ENCODE measurements at places on chromosomes 2 and 18.

GRCh38 chr2:61015976-61016375, 1.5 kb upstream of the PEX13 start:
- DNase-seq, result no peak

DNA sequence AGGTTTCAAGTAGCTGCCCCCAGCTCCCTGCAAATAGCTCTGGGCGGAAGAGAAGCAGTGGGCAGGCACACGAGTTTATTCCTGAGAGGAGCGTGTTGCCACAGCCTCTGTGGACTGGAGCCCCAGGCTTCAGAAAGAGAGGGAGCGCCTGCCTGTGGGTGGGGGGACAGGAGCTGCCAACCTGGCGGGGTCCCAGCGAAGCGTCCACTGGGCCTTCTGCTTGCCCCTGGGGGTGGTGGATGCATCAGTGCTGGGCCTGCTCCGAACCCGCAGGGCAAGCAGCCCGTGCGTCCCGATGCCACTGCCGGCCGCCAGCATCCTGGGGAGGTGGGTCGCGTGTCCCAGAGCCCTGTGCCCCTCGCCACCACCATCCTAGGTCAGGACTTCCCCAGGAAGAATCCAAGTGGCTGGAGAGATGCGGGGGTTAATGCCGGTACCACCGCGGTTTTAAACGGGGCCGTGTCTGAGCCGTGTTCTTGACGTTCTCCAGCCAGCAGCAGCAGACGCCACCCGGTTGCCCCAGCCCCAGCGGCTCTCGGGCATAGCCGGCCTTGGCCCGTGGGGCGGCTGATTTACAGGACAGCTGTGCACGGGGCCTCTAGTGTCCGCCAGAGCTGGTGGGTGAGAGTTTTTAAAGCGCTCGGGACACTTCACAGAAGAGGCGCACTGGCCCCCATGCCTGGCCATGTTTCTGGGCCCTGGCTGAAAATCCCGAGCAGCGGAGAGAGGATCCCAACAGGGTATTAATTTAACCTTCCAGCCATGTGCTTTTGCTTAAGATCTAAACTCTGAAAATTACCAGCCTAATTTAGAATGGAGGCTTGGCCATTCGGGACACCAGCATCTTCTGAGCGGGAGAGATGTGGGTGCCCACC, 84.7 kb downstream of the NFATC1 start:
- no peak for DNase-seq

- DNase-seq, result no peak
Observed at GRCh38 chr2:168742258-168742932, 60.0 kb upstream of the NOSTRIN start.

DNA sequence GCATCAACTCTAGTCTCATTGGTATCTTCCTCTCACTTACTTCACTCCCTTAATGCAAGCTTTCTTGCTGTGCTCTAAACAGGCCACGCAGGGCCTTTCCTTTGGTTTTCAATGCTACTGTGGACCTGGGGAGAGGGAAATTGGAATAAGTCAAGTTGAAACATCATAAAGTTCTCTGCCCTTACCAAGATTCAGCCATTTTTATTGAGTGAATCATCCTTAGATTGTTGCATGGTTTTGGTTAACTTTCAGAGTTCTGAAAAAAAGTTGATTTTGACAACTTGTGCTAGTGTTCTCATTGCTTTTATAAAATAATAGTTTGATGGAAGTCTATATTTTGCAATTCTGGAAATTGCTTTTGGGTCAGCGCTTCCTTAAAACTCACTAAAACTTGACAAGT, 852.8 kb upstream of the ACVR2A start:
- DNase-seq, result no peak

DNA sequence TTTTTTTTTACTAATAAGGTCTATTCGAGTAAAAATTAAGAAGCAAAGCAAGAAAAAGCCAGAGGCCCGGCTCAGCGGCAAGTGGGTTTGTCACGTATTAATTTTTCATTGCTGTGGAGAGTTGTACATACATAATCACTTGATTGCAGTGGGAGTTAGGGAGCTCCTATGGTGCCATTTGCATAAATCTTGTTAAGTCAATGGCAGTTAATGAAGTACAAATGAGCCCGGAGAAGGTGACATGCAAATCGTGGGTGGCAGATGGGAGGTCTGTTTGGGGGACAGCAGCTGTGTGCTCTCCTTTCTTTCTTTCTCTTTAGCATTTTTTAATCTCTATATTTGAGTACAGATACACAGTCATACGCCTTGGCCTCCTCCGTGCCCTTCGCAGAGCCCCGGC, 317.0 kb downstream of the AGAP1 start:
- no peak for DNase-seq

DNA sequence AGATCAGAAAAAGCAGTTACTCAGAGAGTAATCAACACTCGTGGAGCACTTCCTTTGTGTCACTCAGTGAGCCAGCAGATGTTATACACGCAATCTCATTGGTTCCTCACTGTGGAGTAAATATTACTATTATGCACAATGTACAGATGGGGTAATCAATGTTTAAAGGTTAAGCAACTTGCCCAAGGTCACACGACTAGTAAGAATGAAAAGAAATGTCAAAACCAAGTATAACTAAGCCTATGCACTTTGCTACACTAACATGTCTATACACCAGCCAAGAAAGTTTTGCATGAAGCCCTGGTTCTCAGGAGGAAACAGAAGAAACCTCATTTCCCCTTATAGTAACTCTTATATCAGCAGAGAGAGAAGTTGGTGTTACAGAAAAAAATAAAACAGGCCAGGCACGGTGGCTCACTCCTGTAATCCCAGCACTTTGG, 5.4 kb downstream of the METTL21A start:
- no peak for DNase-seq

DNA sequence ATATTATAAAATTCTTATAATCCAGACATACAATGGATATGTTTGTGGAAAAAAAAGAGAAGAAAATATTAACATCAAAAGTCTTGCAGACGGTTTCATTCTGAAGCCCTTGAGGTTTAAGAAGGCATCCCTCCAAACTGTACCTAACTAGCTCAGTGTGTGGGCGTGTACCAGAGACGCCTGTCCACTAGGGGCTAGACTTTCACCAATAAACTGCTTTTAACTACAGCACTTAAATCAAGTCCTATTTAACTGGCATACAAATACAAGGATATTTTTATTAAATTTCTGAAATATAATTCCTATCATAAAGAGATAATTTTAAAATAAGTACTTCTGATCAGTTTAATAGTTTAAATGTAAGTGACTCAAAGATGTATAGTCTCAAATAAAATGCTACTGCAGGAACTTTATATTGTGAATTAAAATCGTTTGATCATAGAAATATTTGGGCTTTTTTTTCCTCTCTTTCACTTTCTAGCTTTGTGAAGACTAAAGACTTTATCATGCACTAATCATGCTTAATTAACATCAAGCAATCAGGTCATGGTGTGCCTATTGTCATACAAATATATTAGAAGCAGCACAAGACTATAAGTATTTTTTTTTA, 437.7 kb downstream of the SATB2 start:
- no peak for DNase-seq

DNA sequence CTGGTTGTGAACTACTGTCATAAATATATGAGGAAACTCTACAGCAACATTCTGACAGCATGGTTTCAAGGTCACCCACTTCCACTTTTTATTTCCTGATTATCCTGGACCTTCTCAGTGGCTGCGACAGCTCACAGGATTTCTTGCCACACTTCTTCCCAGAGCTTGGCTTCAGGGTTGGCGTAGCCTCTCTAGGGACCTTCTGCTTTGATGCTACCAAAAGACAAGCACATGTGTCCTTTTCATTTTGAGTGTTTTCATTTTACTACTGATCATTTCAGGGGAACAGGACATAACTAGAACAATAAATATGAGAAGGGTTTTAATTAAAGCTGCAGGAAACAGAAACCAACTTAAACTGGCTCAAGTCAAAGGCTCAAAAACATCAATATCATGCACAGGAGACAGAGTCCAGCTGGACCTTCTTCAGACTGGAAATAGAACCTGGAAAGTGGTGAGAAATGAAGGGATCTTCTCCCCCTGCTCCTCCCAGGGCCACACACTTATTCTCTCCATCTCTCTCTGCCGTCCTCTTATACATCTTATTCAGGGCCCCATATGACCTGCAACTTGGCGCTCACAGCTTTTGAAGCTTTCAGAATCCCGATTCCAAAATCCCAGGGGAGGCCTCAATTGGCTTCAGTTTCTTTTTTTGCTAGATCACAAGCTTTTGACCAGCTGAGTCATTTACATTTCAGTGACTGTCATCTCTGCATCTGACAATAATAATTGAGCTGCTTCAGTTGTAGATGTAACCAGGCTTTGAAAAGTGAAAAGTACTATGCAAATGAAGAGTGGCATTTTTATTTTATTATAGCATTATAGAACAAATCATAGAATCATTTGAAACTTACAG, 9.7 kb downstream of the VIT start:
- no peak for DNase-seq

DNA sequence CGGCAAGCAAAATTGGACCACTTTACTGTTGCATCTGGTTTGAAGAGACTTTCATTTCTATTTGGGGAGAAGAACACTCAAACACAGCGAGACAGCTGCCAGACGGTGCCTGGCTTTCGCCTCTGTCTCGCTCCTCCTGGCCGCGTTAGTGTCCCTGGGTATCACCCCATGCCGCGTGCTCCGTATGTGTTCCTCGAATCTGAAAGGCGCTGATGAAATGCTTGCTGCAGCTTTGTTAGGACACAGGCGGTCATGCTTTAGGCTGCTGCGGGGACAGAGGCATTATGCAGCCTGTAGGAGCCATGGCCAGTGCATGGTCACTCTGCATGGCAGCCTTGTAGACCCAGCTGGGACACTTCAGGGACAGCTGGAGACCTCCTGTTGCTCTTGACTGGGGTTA, 53.9 kb downstream of the LDLRAD4 start:
- no peak for DNase-seq

DNA sequence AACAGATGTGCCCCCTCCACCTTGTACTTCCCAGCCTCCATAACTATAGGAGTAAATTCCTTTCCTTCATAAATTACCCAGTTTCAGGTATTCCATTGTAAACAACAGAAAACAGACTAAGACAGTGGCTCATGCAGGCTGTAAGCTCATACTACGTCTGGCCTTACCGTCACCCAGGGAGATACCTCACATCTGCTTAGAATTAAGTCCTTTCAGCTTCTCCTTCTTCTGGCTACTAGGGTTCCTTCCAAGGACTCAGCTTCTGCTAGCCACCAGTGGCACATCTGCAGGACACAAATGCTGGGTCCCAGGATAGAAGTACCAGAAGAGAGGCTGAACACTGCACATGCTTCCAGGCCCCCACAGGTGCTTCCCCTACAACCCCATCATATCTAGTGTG, 22.4 kb upstream of the FEZ2 start:
- DNase-seq, result no peak

DNA sequence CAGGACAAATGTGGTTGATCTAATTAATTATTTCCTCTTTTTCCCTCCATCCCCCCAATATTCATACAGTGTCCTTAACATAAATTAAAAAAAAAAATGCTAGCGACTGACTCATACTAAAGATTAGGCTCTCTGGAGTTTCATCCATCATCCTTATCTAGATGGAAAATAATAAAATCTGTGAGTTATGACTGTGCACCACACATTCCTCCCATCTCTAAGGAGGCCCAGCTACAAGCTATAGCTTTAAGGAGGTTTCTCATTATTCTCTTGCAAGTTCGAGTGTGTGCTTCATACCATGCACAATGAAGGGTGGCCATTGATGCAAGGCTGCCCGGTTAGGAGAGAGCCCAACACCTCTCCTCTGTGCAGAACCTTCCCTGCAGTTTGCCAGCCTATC, 77.3 kb downstream of the XDH start:
- no peak for DNase-seq

DNA sequence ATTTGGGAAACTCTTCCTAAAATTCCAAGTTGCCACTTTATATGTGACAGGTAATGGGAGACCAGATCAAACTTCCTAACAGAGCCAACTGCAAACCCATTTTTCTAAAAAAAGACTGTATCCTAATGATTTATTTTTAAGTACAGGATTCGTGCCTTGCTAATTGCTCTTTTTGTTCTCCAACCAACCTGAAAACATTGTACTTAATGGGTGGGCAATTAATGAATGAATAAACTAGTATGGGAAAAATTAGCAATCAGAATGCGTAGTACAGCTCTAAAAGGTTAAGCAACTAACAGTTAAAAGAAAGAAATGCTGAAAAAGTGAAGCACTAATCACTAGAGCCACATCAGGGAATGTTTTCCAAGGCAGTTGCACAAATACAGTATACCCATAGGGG, 217.2 kb upstream of the KCNJ3 start:
- no peak for DNase-seq

DNA sequence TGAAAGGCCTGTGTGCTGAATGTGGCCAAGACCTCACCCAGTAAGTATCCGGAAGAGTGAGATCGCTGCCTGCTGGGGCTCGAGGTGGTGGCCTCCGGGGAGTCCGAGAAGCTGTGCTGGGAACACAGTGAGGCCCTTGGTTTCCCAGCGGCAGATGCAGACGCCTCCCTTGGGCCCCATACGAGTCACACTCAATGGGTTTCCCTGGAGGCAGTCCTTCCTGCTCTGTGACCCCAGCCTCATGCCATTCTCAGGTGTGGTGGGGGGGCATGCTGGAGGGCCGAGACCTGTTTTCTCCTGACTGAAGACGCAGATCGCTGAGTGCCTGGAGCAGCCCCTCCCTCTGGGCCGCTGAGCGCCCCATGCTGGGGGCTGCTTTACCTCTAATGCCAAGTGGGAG, 15.7 kb downstream of the CTDP1 start:
- DNase-seq, result no peak

GRCh38 chr18:4842751-4843150, 354.3 kb downstream of the AKAIN1 start:
- no peak for DNase-seq

- no peak for DNase-seq
Observed at GRCh38 chr2:207819021-207819797, 49.5 kb upstream of the FZD5 start.

DNA sequence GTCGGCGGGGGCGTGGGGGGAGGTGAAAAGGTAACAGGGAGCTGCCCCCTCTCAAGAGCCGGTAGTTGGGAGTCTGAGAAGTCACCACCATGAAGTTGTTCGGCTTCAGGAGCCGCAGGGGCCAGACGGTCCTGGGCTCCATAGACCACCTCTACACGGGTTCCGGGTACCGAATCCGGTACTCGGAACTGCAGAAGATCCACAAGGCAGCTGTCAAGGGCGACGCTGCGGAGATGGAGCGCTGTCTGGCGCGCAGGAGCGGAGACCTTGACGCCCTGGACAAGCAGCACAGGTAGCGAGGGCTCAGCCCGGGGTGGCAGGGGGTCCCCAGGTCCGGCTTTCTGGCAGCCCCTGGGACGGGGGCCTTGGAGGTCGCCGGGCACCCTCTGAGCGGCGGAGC, 47.1 kb upstream of the ZNF519 start:
- no peak for DNase-seq

- DNase-seq, result no peak
Observed at GRCh38 chr2:18830962-18831361, 241.6 kb upstream of the NT5C1B start.

GRCh38 chr18:59837586-59837985, 62.2 kb upstream of the PMAIP1 start:
- DNase-seq, result peak; percentile 72

GRCh38 chr2:48939232-48939631, 183.7 kb upstream of the LHCGR start:
- no peak for DNase-seq

GRCh38 chr2:69095305-69095704, 82.3 kb downstream of the ANTXR1 start:
- DNase-seq, result no peak

Measured in NCI-H2107 (cell line).